ENCODE measurements at places on chromosomes 13 and 19. TPM values are rescaled to one million over a fixed set of nuclear protein-coding genes. Genes with fewer than 3 reads are reported as not detected.

Gene TUBA3C
- not detected for total RNA-seq

Gene CTXN1
- 2.6 TPM for total RNA-seq

Gene AKAP11
- 35.6 TPM for total RNA-seq

Gene CGB8
- not detected for total RNA-seq

Gene IGFL1
- not detected for total RNA-seq

Gene ADPRHL1
- total RNA-seq, result 0.75 TPM

Gene DHRS12
- 2.4 TPM for total RNA-seq

Gene ADAMTSL5
- 3.1 TPM for total RNA-seq

Gene ZNF580
- total RNA-seq, result 4.1 TPM

Gene IFNL2
- not detected for total RNA-seq
